Kidney capillary endothelial cell (primary cell): ENCODE measurements at places on chromosomes 4 and X.
A peak's percentile ranks its signal among the peaks of the same experiment; 100 is the strongest.

- no peak for DNase-seq
Observed at GRCh38 chrX:84737471-84737871, 235.2 kb upstream of the HDX start.

- no peak for DNase-seq
Observed at GRCh38 chr4:147085781-147086180, 140.1 kb upstream of the TTC29 start.

GRCh38 chrX:77622233-77622632, 163.8 kb downstream of the ATRX start:
- no peak for DNase-seq

GRCh38 chr4:10984815-10985214, 300.2 kb upstream of the CLNK start:
- no peak for DNase-seq

GRCh38 chr4:140195806-140196205, 41.8 kb upstream of the MAML3 start:
- DNase-seq, result no peak

DNA sequence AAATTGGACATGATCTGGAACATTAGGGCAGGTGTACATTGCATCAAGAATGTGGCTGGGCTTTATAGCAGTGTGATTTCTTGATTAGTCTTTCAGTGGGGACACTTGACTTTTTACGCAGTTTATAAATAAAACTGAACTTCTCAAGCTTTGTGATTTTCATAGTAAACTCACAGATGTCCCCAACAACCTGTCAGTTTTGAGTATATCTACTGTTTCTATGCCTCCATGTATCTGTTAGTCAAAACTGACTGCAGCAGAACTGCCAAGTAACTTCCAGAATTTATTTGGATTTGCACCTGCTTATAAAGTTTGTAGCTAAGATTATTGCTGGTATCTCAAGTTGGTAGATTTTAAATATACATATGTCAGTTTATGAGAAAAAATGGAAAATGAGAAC, 20.0 kb downstream of the PTTG2 start:
- DNase-seq, result no peak

DNA sequence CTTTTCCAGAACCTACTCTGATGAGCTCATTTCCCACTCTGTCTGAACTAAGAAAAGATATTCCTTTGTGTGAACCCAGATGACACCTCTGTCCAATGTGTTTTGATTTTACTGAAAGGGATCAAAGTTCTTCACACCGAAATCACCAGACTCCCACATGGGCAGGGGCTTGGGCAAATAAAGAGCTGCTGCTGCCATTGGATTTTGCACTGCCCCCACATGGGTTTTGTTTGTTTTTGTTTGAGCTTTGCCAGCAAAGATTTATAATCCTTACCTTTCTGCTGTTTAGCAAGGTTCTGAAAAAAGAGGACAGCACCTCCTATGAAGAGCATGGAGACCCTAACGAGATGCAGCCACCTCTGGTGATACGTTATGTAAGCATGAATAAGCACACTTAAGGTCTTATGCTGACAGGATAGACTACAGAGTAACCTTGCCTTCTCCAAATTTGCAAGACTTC, 44.3 kb downstream of the HSD17B13 start:
- no peak for DNase-seq

DNA sequence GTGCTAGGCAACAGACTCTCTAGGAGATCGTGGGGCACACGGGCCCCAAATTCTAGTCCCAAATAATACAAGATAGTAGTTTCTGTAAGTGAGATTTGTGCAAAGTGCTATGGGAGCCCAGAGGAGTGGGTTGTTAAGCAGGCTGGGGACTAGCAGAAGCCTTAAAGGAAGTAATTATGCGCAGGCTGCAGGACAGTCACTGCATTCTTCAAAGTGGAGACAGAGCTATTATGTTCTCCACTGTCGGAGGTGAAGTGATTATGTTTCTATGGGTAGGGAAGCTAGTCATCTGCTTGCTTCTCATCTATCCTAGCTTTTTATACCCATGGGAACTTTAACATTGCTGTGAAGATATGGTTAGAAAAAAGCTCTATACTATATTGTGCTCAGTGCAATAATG, 154.2 kb downstream of the CPE start:
- no peak for DNase-seq

GRCh38 chrX:30659421-30659820, 6.2 kb downstream of the GK start:
- DNase-seq, result peak; percentile 48

DNA sequence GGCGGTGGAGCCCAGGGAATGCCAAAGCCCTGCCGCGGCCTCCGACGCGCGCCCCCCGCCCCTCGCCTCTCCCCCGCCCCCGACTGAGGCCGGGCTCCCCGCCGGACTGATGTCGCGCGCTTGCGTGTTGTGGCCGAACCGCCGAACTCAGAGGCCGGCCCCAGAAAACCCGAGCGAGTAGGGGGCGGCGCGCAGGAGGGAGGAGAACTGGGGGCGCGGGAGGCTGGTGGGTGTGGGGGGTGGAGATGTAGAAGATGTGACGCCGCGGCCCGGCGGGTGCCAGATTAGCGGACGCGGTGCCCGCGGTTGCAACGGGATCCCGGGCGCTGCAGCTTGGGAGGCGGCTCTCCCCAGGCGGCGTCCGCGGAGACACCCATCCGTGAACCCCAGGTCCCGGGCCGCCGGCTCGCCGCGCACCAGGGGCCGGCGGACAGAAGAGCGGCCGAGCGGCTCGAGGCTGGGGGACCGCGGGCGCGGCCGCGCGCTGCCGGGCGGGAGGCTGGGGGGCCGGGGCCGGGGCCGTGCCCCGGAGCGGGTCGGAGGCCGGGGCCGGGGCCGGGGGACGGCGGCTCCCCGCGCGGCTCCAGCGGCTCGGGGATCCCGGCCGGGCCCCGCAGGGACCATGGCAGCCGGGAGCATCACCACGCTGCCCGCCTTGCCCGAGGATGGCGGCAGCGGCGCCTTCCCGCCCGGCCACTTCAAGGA, at the start of gene FGF2:
Gene FGF2 (plus strand): TSS at position 279 of the 705 bp plus-strand sequence. CDS start 344 bp downstream, at position 623.
- no peak for DNase-seq

GRCh38 chr4:41613821-41614220, 75.9 kb downstream of the LIMCH1 start:
- DNase-seq, result no peak

DNA sequence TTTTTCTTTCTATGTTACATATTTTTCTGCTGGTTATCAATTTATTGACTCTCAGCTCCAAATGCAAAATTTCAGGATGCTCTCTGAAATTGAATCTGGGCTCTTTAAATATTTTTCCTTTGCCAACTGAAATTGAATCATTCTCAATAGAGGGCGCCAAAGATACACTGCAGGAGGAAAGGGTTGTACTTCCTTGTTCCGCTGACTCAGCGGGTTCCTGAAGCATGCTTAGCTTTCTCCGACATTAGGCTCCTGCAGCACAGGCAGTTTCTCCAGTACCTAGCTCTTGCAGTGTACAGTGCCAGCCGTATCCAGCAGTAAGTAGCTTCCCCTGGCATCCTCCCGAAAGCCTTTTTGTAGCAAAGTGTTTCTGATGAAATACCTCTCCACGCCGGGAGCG, 28.8 kb upstream of the CFAP47 start:
- DNase-seq, result peak; percentile 56

DNA sequence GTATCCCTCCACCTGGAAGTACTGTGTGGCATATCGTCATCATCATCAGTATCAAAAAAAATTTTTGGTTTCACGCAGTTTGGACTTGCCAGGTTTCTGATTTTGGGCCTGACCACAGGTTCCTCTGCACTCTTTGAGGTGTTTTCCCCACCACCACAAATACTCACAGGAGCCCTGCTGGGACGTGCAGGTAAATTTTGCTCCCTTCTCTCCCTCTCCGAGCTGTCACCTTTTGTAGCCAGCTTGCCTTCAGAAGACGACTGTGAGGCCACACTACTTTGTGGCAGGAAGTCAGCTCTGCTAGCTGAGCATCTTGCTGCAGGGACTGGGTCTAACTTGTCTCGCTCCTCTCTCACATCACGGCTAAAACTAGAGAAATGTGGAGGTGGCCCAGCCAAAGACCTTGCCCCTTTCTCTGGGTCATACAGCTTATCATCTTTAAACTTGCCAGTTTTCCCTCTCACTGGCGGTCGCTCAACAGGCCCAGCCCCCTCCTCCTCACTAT, 2.8 kb downstream of the PJA1 start:
- no peak for DNase-seq

DNA sequence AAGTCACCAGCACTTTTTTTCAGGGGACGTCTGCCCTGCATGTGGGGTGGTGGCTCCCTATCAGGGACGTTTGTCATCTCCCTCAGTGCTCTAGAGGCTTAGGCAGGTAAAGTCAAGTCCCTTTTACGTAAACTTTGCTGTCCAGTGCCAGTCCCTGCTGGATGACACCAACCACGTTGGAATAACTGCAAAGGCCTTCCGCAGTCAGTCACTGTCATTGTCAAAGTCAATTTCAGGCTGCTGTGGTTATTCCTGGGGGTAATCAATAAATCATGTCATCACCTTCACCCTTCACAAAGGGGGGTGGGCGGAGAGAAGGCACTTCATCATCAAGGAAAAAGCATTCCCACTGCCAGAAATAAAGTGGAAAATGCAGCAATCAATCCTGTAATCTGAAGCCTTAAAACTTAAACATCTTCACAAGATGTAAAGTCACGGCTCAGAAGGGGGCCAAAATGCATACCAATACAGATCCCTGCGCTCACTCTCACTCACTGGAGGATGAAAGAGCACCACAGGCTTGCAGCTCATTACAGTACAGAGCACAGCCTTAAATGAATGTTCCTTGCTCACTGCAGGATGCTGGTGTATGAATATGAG, 56.2 kb downstream of the CLDN22 start:
- DNase-seq, result no peak

GRCh38 chrX:151099001-151099400, 77.4 kb upstream of the GPR50 start:
- no peak for DNase-seq

DNA sequence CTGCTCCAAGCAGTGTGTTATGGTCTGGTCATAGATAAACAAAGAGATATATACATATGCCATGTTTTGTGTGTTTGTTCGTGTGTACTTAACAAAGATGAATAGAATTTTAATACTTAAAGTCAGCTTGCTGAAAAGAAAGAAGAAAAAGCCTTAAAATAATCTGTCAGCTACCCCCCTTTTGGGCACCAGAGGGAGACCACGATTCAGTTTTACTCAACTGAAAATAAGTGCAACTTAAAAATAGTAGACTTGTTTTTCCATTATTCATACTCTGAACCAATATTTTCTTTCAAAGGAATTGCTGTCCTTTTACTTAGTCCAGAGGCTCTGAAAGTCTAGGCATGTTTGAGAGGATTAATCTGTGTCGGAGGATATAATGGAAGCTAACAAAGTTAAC, 181.7 kb upstream of the AGTR2 start:
- DNase-seq, result no peak

GRCh38 chr4:26218677-26219605, 101.9 kb upstream of the RBPJ start:
- no peak for DNase-seq

DNA sequence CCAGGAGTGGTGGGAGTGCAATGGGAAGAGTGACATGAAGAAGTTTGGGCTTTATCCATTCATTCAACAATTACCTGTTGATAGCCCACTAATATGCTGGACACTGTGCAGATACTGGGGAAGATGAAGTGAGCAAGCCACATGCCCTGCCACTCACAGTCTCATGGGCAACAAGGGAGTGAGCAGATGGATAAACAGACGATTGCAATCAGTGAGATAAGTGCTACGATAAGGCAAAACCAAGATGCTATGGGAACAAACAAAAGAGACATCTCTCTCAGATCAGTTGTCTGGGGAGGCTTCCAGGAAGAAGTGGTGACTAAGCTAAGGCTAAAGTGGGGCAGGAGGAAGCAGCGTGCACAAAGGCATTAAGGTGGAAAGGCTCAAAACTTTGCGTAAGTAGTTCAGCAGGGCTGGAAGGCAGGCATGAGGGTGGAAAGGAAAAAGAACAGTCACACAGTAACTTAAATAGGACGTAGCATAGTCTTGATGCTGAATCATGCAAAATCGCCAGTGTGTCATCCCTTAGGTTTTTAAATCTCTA, 31.7 kb downstream of the GAB3 start:
- DNase-seq, result no peak

- no peak for DNase-seq
Observed at GRCh38 chrX:44162964-44163475, 180.5 kb downstream of the EFHC2 start.

DNA sequence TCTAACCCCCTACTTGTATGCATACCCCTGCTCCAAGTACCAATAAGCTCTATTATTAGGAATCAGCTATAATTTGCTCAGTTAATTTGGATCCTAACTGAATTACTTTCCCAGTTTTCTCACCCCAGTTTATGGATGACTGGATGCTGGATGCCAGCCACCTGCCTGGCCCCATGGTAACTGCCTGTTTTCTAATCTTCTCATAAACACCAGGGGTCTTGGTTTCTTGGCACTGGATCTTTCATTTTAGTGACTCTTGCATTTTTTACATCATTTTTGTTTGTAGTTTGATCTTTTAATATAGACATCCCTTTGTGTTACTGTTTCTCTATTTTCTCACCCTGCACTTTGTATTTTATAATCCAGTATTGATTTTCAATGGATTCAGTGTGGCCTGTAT, 246.8 kb downstream of the ADGRL3 start:
- DNase-seq, result no peak

DNA sequence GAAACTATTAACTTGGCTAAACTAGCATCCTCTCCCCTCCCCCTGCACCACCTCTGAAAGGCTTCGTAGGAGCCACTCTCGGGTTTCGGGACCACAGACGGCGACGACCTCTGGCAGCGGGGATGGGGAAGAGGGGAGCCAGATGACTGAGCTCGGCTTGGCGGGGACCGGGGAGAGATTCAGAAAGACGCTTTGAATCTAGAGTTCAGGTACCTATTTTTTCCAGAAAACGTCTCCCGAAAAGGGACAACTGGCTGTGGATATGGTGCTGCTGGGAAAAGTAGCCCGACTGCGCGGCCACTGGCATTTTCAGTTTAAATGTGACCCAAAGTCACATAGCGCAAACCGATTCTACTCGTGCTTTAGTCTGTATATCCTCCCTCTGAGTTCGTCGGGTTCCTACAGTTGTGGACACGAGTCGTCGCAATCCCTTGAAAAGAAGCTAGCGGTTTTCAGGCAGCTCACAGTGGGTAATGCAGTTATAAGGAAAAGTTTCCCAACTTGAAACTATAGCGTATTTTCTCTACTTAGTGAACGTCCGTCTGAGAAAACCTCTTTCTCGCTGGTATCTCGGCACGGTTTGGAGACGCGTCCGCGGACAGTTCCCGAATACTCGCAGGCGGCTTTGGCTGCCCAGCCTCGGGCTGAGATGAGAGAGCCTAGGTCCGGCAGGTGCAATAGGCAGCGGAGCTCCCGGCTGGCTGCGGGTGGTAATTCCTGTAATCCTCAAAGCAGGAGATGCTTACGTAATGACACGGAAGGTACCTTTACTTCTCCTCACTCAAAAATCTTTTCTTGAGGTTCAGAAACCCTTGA, 1.3 kb downstream of the PARM1 start:
- peak; percentile 10 for DNase-seq

DNA sequence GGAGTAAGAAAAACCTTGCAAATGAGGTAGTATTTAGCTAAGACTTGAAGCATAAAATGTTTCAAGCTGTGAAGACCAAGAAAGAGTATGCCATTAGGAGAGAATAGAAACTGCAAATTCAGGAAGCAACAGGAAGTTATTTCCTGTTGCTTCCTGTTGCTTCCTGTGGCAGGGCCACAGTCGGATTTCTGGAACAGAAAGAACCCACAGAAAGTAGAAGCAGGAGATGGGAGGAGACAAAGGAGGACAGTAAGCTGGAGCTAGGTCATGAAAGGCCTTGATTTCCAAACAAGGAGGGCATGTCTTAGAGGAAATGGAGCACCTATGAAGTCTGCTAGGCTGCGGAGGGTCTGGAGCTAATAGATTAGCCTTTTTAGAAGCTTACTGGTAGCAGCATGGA, 17.2 kb downstream of the ASB11 start:
- peak; percentile 15 for DNase-seq

GRCh38 chr4:127631420-127631819, 1.3 kb upstream of the INTU start:
- peak; percentile 72 for DNase-seq
